NCI-H748 treated with DMSO at 0.1 percent for 48 hours (cell line): ENCODE measurements at places on chromosomes 7 and 10.

DNA sequence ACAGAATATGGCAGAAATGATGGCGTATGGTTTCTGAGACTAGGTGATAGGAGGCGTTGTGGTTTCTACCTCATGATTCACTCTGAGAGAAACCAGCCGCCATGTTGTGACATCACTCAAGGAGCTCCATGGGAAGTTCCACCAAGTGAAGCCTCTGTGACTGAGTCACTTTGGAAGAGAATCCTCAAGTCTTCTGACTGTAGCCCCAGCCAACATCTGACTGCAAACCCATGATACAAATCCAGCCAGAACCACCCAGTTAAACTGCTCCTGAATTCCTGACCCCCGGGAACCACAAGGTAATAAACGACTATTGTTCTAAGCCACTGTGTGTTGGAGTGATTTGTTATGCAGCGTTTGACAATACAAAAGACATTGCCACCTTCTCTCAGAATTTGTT, 91.1 kb upstream of the CARD11 start:
- DNase-seq, result no peak

- no peak for DNase-seq
These were observed 1.9 kb downstream of the LRRC20 start for GRCh38 chr10:70380350-70381135.

DNA sequence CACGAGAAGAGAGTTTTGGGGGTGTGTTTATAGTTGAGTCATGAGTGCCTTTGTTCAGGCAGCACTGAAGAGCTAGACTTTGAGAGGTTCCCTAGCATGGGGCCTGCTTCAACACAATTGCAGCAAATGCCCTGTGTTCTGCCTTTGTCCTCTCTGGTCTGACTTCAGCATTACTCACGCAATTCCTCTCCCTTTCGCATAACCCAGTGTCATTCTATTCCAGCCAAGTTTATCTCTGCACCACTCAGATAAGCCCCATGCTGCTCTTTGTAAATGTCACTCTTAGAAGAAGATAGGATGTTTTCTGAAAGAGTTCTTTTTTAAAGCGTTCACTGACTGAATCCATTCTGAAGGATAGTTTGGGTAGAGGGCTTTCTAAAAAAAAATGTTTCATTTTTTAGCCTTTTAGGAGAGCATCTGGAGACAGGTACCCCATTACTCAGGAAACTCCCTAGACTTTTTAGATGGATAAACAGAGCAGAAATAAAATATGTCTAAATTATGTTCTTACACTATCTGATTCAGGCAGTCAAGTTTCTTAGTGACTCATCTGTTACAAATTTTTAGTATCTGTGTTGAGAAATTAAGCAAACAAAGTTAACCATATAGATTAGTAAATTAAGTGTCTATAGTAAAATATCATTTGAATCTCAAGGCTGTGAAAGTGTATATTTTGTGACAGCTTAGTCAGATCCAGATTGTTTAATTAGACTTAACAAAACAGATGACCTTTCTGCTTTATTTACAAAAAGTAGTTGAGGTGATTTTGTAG, 318.5 kb downstream of the GPR158 start:
- no peak for DNase-seq

- no peak for DNase-seq
These were observed 14.3 kb downstream of the ADAM12 start for GRCh38 chr10:126373972-126374371.

DNA sequence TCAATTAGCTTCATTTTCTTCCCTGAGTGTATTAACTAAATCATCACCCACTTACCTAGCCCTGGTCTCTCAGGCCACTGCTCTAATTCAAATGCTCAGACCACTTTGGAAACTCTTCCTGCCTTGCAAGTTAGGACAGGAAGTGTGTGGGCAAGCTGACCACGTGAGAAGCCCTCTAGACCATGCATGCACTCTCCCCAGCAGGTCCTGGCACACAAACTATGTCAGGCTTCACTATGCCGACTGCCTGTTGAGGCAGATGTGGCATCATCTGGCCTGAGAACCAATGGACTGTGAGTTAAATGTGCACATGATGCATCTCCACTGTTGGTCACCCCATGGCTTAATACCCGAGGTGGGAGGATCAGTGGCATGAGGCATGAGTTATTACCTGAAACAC, 439.6 kb downstream of the GRID1 start:
- no peak for DNase-seq

- DNase-seq, result no peak
These were observed 27.1 kb upstream of the GPAM start for GRCh38 chr10:112210666-112211065.

DNA sequence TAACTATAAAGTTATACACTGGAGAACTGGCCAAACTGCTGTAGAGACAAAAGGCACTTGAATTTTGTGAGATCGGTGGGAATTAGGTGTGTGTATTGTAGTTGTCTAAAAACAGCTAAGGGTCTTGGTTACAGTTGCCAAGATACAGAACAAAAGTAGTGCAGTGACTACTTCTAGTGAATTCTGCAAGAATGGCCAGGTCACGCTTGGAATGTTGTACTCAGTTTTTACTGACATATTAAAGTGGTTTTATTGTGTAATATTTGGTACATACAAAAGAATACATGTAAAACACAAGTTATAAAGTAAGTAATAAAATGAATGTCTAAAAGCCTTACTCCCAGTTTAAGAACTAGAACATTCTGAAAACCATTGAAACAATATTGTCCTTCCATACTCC, 42.4 kb downstream of the PRPF18 start:
- no peak for DNase-seq

- no peak for DNase-seq
These were observed 343.1 kb upstream of the KCND2 start for GRCh38 chr7:119929891-119930290.

DNA sequence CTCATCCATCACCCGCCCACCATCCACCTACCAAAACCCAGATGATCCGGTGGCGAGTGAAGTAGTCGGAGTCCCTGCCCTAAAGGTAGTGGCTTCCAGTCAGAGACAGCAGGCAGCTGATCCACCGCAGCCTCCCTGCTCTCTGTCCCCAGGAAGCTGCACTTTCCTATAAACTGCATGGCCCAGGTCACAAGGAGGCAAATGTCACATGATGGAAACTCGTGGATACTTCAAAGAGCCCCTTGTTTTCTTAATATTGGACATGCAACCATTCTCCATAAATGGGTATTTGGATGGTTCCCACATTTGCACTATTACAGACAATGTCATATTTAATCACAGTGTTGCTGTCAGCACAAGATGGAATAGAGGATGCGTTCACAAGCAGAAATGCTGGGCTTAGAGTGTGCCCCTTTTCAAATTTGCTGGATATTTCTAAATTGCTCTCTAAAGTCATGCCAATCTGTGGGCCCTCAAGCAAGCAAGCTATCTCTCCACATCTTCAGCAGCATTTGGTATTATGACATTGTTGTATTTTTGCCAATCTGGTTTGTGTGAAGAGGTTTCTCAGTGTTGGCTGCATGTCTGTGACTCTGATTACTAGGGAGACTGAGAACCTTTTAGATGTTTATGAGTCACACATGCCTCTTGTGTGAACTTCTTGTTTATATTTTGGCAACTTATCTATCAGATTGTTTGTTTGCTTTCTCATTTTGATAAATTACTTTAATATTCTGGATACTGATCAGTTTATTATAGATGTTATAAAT, 822.0 kb downstream of the TNS3 start:
- DNase-seq, result no peak

DNA sequence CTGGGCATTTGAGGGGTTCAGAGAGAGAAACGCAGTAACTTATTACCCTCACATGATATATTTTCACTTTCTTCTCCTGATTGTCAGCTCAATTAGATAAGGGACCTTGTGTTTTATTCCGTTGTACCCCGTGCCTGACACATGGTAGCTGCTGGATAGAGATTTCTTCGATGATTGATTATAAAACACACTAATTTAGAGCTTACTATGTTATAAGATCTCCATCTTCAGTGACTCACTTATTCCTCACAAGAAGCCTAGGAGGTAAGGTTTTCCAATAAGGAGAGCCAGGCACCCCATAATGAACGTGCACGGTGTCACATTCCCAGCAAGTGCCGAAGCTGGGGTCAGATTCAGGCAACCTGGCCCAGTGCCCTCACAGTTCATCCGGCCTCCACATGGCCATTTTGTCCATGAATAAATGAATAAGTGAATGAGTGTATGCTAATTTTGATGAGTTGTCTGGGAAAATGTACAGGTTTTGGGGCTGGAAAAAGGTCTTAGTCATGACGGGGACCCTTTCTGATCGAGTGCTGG, 138.1 kb upstream of the CDCA7L start:
- DNase-seq, result no peak

- DNase-seq, result no peak
These were observed 566.8 kb downstream of the SH2D4B start for GRCh38 chr10:81104494-81104893.

DNA sequence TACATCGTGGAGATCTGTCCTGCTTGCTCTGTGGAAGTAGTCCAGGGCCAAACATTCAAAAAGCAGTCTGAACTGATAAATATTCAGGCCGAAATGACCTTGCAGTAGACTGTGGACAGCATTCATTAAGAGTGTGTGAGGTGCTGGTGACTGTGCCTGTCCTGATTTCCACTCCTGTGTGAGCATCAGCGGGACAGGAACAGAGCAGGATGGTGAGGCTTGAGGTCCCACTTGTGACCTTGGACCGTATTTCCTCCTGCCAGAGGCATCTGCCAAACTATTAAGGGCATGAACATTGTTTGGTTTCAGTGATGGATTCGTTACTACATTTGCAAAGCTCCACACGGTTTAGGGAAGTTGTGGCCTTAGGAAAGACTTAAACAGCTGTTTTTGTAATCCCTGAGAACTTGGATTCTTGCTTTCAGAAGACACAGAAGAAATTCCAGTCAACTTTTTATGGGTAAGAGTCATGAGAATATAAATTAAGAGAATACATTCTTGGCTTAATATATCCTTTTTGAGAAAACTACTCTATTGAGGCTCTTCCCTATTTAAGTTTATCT, 32.8 kb downstream of the CCNY start:
- DNase-seq, result no peak

DNA sequence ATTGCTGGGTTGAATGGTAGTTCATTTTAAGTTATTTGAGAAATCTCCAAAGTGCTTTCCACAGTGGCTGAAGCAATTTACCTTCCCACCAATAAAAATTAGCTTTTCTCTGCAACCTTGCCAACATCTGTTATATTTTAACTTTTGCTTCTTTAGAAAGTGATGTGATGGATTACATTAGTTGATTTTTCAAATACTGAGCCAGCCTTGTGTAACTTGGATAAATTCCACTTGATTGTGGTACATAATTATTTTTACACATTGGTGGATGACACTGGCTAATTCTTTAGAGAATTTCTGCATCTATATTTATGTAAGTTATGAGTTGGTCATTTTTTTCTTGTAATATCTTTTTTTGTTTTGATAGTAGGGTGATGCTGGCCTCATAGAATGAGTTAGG, 634.1 kb downstream of the GALNT17 start:
- no peak for DNase-seq

DNA sequence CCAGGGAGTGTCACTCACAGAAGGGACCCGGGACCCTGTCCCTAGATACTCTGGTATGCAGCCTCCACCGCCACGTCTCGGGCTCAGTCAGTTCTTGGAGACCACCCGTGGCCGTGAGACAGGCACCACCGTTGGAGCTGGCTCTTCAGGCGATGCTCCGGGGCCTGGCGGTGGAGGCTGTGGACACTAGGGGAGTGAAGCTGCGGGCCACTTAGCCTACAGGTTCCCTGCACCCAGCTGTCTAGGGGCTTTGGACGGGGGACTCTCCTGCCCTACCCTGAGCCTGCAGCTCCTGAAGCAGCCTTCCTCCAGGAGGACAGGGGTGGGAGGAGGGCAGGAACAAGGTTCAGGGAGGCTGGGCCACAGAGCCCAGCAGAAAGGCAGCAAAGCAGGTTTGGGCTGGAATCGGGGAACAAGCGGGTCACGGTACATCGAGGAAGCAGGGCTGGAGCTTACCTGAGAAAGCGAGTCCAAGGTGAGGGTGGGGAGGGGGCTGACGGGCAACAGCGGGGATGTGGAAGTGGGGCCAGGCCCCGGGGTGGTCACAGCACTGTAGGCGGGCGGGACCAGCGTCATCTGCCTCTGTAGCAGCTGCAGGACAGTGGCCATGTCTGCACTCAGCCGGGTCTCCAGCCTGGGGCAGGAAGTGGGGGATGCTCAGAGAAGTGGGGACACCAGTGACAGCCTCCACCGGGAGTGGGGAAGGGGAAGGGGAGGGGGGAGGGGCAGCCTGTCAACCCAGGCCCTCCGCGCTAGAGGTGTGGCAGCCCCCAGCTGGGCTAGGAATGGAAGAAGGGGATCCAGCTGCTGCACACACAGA, 31.5 kb downstream of the KCNH2 start:
- DNase-seq, result no peak

GRCh38 chr7:155731380-155731779, 80.9 kb downstream of the SHH start:
- no peak for DNase-seq

GRCh38 chr7:96596120-96596826, 113.4 kb downstream of the SEM1 start:
- DNase-seq, result peak; percentile 100

DNA sequence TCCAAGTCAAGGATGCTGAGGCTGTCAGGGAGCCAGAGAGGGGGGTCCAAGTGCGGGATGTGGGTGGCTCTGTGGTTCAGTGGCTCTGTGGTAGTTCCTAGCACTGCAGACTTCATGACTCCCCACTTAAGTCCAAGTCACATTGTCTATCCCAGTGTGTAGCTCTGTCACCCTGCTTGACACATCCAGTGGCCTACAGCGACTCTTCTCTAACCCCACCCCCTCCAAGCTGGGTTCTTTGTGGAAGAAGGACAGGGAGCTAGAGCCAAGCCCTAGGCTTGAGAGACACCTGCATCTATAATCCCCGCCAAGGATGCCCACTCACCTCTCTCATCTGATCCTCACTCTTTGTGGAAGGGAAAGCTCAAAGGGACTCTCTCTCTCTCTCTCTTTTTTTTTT, 57.6 kb downstream of the ADCYAP1R1 start:
- DNase-seq, result no peak

- no peak for DNase-seq
These were observed 3.6 kb downstream of the PWWP2B start for GRCh38 chr10:132400547-132401151.

GRCh38 chr7:88276605-88277153, 30.0 kb downstream of the STEAP4 start:
- no peak for DNase-seq

DNA sequence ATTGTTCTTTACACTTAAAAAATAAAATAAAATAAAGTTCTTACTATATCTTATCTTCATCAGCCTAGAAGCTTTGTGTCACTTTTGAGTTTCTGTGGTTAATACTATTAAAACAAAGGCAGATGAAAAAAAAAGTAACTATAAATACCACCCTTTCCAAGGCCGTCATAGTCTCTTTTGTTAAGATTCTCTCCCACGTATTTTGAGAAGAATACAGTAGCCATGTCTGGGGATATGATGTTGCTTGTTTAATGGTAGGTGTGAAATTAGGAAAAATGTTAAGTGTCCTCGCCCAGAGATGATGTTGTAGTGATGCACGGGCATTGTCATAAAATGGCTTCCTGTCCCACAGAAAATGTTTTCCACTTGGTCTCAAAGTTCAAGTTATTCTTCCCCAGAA, 223.9 kb downstream of the NEBL start:
- DNase-seq, result no peak

GRCh38 chr10:125720002-125720382, 483 bp downstream of the EDRF1 start:
- no peak for DNase-seq

GRCh38 chr10:31836569-31837406, 91.8 kb downstream of the ARHGAP12 start:
- DNase-seq, result no peak
